ENCODE measurements at places on chromosomes 4 and X. TPM values are rescaled to one million over a fixed set of nuclear protein-coding genes. Genes with fewer than 3 reads are reported as not detected.

DNA sequence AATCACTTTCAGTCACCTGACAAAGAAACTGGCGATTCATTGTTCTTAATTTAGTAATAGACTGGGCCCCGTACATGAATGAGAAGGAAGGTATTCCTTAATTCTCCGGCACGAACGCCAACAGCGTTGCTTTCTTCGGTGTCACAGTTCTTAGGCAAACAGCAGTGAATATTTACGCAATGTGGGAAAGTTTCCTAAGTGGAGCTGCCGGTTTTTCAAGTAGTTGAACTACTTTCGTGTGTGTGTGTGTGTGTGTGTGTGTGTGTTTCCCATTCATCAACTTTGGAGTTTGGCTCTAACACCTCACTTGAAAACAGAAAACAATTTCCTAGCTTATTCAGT lies 651 bp downstream of the NXT2 start:
- peak; percentile 60 for DNase-seq

DNA sequence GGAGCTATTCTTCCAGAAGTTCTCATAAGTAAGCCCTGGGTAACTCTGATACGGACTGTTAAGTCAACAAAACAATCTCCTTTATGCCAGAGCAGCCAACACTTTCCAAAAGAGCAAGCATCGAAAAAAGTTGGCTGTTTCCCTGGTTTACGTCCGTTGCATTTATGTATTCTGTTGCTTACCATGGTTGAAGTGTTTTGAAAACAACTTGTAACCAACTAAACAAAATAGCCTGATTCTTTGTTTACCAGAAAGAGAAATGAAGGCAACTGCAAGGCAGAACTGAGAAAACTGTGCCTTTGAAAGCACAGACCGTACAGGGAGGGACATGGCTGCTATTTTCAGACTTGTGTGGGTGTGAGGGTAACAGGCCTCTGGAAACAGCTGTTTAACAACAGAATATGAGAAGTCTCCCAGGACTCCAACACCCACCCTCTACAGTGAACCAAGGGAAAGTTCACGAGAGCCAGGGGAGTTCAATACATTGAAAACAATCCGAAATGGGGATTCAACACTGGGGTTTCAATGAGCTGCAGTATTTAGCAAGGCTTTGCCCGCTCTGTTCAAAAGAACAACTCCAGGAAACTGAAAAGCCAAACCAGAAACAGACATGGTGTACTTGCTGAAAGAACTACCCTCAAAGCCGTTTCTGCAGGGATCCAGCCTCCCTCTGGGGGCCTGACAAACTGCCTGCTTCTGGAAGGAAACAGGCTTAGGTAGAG lies 95.8 kb upstream of the EGFL6 start:
- DNase-seq = peak; percentile 72

GRCh38 chrX:53262918-53263394 lies 18.4 kb downstream of the IQSEC2 start:
- DNase-seq = no peak

- no peak for DNase-seq
Measured at GRCh38 chr4:27090406-27090805, 229.8 kb downstream of the STIM2 start.

- no peak for DNase-seq
Measured at GRCh38 chrX:73979551-73980131, 324.3 kb upstream of the ZCCHC13 start.

GRCh38 chr4:123874063-123874462 lies 477.5 kb downstream of the SPRY1 start:
- peak; percentile 56 for DNase-seq

- DNase-seq = no peak
Measured at GRCh38 chr4:64062991-64063390, 346.3 kb downstream of the TECRL start.

GRCh38 chr4:117889978-117890377 lies 144.3 kb upstream of the NDST3 start:
- no peak for DNase-seq

DNA sequence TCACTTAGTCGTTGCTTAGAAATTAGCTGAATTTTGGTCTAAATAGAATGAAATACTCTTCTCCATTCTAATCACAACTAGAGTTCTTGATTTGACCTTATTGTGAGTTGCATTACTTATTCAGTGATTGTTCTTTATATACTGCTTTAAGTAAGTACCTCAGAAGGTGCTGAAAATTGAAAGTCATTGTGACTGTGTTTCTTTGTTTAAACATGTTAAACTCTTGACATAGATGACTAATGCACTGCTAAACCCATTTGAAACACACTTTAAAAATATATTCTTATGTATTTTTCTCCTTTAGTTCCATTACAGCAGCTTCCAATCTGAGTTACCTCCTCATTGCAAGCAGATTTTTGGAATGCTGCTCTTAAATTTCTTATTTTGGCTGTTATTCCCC lies 9.1 kb downstream of the TSPAN7 start:
- no peak for DNase-seq

- DNase-seq = no peak
Measured at GRCh38 chrX:109036624-109037023, 300.3 kb upstream of the IRS4 start.

DNA sequence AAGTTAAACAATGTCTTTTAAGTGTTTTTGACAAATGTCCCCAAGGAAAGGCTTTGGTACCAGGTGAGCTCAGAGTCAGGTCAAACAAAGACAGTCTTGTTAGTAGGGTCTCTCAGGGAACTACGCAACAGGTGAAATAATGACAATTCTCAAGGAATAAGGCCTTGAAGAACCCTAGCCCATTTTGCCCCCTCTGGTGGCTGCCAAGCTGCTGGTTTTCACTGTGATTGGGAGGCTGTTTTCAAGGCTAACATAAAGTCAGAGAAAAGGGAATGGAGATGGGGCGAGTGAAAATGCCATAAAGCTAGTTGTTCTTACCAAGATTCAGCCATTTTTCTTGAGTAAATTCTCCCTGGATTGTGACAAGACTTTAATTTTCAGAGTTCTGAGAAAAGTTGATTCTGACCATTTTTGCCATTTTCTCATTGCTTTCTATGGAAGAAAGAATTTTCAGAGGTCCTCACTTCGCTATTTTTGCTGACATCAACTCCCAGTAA lies 58.7 kb downstream of the RWDD4 start:
- DNase-seq = no peak

DNA sequence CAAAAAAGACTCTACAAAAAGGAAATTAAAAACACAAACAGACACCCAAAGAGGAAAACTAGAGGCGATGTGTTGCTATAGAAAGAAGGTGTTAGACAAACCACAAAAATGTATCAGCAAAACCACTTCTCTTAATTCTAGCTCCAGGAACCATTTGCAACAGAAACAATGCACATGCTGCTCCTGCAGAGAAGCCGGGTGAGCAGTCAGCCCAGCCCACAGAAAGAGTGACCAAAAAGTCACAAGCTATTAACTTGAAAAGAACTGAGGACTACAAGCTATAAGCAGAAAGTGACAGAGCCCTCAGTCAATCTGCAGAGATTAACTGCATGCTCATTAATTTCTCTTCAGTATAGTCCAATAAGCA lies 96.2 kb upstream of the KLHL13 start:
- no peak for DNase-seq

DNA sequence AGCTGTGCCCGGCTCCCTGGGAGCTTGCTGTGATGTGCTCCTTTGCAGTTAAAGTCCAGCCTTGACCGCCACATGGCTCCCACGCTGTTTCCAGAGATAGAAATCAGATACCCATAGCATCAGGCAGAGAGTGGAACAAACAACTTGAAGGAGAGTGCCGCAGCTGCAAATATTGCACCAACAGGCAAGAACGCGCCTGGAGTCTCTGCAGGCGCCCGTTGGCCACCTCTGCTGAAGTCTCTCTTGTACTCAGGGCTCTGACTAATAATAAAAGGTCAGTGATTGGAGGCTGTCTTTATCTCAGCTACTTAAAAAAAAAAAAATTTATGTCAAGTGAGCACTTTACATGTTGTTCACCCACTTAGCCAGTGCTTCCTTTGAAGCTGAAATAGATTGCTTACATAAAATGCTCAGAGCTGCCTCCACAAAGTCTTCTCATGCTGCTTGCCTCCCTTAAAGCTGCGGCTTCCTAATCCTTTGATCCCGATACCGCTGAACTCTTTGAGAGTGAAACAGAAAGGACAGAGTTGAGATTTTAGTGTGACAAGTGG lies 30.9 kb upstream of the TENM3 start:
- DNase-seq = peak; percentile 51

- no peak for DNase-seq
Measured at GRCh38 chrX:77422891-77423648, 24.1 kb upstream of the FGF16 start.

- no peak for DNase-seq
Measured at GRCh38 chr4:65391382-65391781, 278.9 kb downstream of the EPHA5 start.

DNA sequence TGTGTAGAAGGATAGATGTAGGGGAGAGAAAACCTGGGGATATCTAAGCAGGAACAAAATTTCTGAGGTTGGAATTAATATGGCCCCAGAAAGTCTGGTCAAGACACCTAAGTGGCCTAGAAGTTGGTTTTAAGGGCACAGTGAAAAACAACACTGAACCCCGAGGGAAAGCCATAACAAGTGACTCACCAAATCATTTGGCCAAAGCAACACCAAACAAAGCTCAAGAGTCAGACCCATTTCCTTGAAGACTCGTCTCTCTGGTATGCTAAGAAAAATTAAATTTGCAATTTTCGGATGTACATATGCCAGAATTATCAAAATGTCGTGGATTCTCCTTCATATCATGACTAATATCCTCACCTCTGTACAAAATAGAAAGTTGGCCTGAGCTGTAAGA lies 162.9 kb downstream of the SMIM20 start:
- DNase-seq = no peak

GRCh38 chr4:76694056-76694455 lies 203.9 kb downstream of the SOWAHB start:
- no peak for DNase-seq

- DNase-seq = no peak
Measured at GRCh38 chrX:114787061-114787460, 203.2 kb downstream of the HTR2C start.

DNA sequence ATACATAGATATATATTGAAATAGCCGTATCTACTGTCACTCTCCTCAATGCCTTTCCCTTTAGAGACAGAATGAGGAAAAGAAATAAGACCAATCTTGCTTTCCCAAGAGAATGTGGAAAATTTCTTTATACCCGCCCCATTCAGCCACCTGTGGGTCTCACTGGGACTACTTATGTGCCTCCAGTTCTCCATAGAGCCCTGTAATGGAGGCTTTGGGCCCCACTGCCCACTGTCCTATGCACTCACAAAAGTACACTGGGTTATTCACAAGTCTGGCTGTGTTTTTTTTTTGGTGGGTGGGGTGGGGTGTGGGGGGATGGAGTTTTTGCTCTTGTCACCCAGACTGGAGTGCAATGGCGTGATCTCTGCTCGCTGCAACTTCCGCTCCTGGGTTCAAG lies 70.4 kb upstream of the ELOVL6 start:
- no peak for DNase-seq

DNA sequence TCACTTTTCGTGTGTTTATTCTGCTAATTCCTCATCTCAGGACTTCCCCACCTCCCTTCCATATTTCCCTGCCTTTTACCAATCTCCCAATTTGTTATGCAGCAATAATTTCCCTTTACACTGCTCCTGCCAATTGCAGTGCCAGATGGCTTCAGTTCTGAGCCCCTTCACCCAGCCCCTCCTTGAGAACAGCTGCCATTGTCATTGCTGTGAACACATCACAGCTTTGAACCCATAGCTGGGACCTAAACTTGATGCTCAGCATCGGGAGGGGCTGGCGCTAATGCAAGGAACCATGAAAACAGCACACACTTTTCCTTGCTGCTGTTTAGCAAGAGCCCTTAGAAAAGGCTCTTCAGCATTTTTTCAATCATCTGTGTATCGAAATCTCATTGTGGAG lies 104.9 kb downstream of the ALPK1 start:
- no peak for DNase-seq

- DNase-seq = no peak
Measured at GRCh38 chrX:13906093-13906492, 89.2 kb upstream of the GPM6B start.

DNA sequence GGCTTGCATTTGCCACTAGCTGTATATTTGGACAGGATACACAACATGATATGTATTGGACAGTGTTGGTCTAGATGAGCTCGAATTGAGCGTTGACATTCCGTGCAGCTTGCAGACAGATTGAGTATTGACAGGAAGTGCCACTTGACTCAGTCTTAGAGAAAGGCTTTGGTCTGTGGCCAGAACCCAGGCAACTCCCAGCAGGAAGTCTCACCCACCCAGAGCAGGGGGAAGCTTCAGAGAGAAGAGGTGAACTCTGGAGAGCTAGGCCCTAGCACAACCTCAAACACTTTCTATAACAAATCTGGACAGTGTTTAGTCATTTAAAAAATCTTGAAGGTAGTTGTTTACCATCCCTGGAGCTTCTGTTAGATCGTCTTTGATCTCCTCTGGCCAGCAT lies 280.5 kb downstream of the FBXW7 start:
- DNase-seq = no peak

DNA sequence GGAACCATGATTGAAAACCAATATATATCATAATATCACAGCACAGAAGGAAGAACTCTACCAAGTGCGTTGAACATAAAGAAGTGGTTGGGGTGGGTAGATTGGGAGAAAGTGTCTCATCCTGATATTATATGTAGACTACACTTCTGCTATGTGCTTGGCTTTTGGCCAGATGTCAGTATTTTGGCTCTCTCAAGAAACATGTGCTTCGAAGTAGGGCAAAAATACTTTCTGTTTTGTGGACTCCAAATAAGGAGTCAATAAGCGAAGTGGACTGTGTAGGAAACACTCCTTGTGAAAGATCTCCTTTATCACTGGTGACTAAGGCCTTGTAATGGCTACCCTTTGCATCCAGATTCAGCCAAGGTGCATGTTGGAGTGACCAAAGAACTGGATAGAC lies 7.8 kb upstream of the HPSE start:
- no peak for DNase-seq

DNA sequence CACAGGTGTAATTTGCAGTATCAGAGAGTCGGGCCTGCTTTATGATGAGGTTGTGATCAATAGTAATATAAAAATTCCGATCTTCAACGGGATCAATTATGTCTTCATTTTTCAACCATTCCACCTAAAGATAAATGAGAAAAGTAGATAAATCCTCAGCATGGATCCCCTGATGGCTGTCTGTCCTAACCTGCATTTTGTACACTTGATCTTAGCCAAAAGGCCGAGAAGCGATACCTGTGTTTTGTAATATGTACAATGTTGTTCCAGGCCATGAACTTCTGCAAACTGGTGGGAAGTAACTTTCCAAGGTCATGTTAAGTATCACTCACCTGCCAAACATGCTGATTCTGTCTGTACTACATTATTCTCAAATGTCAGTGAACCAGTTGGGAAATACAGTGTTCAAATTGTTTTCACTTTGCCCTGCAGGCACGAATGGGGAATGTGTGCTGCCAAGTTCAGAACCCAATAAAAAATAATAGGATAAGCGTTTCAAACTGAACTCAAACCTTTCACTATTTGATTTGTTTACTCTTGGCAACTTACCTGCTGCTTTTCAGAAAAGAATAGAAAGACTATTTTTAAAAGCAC lies 298.1 kb downstream of the UNC5C start:
- DNase-seq = no peak

Gene SUPT20HL1
- not detected for total RNA-seq

Gene UPF3B
- total RNA-seq = 8.5 TPM

Gene RBM46
- not detected for total RNA-seq

Gene DMP1
- total RNA-seq = not detected

Gene ERCC6L
- total RNA-seq = 0.31 TPM

Gene RAP2C
- total RNA-seq = 20.1 TPM

Gene NAT8L
- total RNA-seq = 0.28 TPM

Gene GAGE2A
- not detected for total RNA-seq

Gene GRIA3
- 0.52 TPM for total RNA-seq

Gene CFAP47
- 21.0 TPM for total RNA-seq

Gene GPRASP1
- 3.1 TPM for total RNA-seq

Gene COX7B2
- total RNA-seq = not detected

Gene OCIAD2
- total RNA-seq = 13.1 TPM
